Smooth muscle cell of the brain vasculature (primary cell): ENCODE measurements at places on chromosomes 1 and 21.

DNA sequence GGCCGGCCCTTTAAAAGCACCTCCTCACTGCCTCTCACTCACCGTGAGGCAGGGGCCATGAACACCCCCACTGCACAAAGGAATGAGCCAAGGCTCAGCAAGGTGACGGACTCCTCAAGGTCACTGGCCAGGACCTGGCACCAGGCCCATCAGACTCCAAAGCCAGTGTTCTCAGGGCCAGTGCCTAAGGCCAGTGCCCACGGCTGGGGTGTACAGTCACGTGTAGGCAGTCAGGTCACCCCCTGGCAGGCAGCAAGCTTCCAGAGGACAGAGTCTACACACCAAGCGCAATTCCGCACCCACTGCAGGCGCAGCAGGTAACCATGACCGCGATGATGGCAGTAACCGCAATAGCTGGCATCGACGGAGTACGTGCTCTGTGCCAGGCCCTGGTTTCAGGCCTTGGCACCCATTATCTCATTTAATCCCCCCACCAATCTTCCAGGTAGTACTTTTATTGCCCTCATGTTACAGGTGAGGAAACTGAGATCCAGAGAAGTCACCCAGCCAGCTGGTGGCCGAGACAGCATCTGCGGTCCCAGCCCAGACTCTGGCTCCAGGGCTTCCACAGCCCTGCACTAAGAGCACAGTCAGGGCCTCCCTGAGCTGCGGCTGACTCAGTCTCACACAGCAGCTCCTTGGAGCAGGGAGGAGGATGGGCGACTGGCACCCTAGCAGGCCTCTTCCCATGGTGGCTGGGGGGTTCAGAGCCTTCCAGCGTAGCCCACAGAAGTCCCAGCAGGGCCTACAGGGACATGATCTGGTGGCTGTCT lies 27.0 kb downstream of the RAP1GAP start:
- no peak for DNase-seq

DNA sequence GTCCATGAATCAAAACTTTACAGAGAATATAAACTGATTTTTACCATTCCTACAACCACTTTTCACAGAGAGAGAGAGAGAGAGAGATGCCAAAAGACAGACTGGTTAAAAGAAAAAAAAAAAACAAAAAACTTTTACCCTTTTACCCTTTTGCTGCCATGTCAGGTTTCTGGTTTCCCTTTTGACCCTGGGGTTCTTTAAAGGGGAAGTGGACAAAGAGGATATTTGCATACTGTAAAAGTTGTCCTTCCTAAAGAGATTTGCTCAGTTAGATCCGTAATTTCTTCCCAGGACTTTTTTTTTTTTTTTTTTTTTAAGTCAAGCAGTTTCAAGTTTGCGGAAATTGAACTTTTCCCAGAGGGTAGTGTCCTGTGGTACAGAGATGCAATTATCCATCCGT lies 287.8 kb upstream of the RGS18 start:
- DNase-seq, result no peak

- no peak for DNase-seq
Measured at GRCh38 chr1:6370006-6370405, 23.6 kb downstream of the ACOT7 start.

- no peak for DNase-seq
Measured at GRCh38 chr1:187283984-187284383, 455.2 kb downstream of the PLA2G4A start.

- DNase-seq, result peak; percentile 10
Measured at GRCh38 chr1:114979278-114979891, 50.2 kb upstream of the TSHB start.

DNA sequence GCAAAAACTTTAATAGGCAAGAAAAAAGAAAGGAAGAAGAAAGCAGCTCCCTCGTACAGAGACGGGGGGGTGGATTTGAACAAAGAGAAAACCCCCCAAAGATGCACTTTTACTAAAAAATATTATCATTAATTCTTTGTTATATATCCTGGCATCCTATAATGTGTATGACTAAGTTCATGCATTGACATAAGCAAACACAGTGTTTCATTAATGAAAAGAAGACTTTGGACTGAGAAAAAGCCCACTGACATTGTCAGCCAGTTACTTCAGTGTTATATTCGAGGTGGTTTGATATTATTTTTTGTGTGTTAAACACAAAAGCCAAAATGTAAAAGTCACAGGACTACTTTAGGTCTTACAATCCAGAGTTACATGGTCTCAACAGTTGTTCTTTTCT lies 110.1 kb upstream of the DPYD start:
- no peak for DNase-seq
